ENCODE measurements at places on chromosomes 11 and 22.

DNA sequence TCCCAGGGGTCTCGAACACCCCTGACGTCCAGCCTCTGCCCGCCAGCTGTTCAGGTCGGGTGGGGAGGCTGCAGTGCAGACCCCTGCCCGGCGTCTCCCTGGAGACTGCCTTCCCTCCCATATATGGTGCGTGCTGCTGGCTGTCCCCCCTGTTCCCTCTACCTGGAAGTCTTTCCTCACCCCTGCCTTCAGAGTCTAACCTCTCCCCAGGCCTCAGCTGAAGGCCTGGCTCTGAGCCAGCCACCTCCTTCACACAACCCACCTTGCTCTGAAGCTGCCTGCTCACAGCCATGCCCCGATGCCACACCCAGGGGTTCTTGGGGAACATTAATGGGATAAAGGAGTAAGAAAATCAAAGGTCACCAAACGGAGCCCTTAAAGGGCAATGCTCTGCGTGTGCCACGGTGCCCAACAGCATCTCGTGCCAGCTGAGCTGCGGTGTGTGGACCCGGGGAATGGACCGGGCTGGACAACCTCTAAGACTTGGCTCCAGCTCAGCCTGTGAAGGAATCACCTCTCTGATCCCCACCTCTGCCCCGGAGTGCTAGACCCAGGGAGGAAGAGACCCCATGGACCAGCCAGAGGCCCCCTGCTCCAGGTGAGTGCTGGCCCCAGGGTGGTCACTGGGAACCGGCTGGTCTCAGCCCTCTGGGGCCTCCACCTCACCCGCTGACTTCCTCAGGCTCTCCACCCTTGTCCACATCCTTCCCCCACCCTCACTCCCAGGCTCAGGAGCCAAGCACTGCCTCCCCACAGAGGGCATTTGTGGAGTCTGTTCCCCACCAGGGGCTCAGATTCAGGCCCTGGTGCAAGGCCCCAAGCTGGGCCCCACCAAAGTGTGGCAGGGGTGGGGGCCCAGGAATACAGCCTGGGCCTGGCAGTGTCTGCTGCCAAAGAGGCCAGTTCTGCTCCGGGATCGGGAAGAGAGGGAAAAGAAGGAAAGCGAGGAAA is at the start of gene NLRP6:
TSS of gene NLRP6 (plus strand) at position 407 of the 951 bp plus-strand sequence. CDS start at position 570, 163 bp downstream.
- H3K27ac ChIP-seq, result no peak within 1 kb of the TSS
- peak within 1 kb of the TSS; percentile 30 for H3K4me3 ChIP-seq
- peaks cover 5% of the 10 kb centered on the region for H3K36me3 ChIP-seq
- peaks cover 3% of the 10 kb centered on the region for H3K4me1 ChIP-seq
- H3K27me3 ChIP-seq, result peaks cover 23% of the 10 kb centered on the region
- no peak for DNase-seq

DNA sequence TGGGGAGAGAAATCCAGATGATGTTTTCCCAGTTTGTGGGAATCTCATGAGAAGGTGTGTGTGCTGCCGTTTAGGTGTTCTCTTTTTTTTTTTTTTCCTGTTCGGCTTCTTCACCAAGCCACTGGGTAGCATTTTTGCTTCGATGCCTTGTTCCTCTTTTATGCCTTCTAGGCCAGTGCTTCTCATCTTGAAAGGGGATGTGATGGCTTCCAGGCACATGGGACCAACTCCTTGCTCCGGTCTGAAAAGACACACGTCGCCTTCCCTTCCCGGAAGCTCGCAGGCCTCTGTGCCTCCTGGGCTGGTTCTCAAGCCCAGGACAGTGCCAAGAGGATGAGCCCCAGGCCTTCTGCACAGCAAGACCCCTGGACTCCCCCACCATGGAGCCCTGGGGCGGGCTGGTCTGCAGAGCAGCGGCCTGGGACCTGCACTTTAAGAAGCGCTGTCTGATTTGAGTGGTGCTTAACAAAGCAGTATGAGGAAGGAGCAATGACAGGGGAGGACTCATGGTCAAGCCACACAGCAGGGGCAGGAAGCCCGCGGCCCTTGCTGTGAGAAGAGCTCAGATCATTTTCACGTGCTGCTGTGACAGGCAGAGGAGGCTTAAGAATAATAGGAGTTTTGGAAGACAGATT is 158.8 kb downstream of the MPPED1 start:
- H3K4me3 ChIP-seq, result no peak overlapping the region
- DNase-seq, result no peak
- H3K36me3 ChIP-seq, result no peaks in the 10 kb centered on the region

DNA sequence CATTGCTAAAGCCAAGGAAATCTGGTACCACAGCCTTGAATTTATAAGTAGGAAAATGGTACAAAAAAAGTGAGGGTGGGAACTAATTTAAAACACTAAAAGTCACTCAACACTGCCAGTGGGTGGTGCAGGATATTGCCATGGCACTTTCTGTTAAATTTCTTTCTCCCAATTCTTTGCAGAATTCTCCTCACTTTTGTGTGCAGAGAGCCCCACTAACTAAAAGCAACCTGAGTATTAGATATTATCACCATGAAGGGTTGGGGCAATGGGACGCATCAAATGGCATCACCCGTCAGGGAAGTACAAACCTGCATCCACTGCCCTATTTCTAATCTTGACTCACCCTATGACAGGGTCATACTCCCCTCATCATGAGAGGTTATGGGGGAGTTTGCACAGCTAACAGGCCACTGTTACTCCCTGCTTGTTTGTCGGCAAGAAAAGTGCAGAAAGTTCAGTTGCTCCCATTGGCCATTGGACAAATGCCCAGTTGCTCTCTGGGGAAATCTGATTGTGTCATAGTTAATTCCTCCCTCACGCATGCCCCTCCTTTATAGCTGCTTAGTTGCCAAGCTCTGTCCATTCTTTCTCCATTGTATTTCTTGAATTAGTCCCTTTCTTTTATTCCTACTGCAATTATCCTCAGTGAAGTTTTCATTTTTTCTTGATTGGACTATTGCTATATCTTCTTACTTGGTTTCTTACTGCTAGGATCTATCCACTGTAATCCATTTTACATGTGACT is 93.8 kb upstream of the BLID start:
- no peaks in the 10 kb centered on the region for H3K4me1 ChIP-seq
- H3K27me3 ChIP-seq, result no peaks in the 10 kb centered on the region
- no peak overlapping the region for H3K27ac ChIP-seq
- DNase-seq, result no peak
- no peaks in the 10 kb centered on the region for H3K36me3 ChIP-seq

DNA sequence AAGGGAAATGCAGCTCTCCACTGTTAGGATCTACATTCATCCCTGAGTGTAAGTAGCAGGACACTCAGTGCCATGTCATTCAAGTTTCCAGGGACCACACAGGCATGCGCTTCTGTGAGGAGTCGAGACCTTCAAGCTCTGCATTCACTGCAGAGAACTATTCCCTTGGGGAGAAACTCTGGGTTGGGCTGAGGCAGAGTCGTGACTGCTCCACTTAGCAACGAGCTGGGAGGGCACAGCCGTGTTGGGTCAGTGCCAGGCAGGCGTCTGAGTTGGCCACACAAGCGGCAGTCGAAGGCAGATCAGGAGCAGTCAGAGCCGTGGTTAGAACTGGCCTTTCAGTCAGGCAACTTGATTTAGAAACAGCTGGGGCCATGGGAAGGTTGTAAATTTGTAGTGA is 14.7 kb downstream of the MPEG1 start:
- no peak overlapping the region for H3K27ac ChIP-seq
- no peaks in the 10 kb centered on the region for H3K36me3 ChIP-seq
- H3K4me1 ChIP-seq, result no peaks in the 10 kb centered on the region
- DNase-seq, result no peak
- H3K4me3 ChIP-seq, result no peak overlapping the region
- H3K27me3 ChIP-seq, result no peaks in the 10 kb centered on the region

- H3K4me3 ChIP-seq, result no peak overlapping the region
- peaks cover 19% of the 10 kb centered on the region for H3K27me3 ChIP-seq
- H3K4me1 ChIP-seq, result peaks cover 14% of the 10 kb centered on the region
- no peak for DNase-seq
These were observed 3.7 kb downstream of the OMP start for GRCh38 chr11:77106321-77106720.
